ENCODE measurements at places on chromosomes 1 and 21.

GRCh38 chr1:95084317-95085176 is 11.8 kb upstream of the ALG14 start:
- DNase-seq: no peak

- no peak for DNase-seq
Measured at GRCh38 chr1:235937123-235937522, 70.4 kb upstream of the LYST start.

GRCh38 chr21:32174819-32175218 is 104.0 kb downstream of the MIS18A start:
- DNase-seq: no peak

- DNase-seq: no peak
Measured at GRCh38 chr1:209877087-209877764, 49.5 kb downstream of the UTP25 start.

DNA sequence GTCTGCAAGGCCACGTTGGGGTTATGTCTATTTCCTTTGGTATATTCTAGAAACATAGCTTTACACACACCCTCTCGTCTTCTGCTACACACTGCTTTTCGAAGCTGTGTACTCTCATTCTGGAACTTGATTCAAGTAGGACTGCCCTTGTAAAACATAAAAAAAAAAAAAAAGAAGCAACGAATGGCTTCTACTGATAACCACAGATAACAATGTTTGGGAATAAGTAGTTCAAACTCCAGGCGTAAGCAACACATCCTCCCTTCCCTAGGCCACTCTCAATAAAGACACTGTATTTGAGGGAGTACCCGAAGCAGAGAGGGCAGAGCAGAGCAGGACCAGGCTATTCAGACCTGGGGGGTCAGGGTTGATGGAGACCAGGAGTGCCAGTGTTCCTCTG is 496.7 kb downstream of the MATN1 start:
- DNase-seq: no peak

DNA sequence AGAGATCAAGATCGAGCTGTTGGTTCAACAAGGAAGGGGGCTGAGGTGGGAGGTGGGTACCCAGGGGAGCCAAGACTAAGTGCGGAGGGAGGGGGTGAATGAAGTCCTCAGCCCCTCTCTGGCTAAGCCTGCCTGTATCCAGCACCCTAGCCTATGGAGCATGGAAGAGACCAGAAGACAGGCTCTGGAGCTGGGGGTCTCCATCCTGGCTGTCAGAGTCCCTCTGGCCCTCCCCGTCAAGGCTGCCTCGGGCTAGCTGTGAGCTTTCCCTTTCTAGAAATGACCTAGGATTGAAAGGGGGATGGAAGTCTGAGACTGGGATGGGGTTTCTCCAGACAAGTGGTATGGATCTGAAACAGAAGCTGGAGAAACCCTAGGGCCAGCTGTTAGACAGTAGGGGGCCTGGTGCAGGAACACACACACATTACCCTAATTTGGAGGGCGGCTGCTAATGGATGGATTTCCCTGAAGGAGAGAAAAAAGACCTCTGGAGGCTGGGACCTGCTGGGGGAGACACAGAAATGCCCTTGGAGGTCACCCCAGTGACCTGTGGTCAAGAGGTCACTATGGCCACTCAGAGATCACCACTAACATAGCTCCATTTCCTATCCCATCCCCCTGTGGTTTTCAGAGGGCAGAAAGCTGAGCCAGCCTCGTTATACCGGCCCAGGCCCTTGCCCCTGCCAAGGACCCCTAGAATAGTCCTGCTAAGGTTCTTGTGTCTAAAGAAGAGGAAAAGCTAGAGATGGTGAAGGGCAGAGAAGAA is 107.8 kb downstream of the TMEM53 start:
- DNase-seq: no peak

DNA sequence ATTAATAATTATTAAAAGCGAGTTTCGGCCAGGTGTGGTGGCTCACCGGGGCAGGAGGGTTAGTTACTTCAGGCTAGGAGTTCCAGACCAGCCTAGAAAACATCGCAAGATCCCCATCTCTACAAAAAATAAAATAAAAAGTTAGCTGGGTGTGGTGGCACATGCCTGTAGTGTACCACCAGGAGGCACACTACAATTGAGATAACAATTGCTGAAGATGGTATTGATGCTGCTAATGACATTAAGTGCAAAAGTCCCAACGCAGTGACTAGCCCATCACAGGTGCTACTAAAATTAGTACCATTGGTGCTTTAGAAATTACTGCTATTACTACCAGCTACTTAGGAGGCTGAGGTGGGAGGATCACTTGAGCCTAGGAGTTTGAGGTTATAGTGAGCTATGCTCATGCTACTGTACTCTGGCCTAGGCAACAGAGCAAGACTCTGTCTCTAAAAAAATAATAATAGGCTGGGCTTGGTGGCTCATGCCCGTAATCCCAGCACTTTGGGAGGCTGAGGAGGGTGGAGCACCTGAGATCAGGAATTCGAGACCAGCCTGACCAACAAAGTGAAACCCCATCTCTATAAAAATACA is 156.6 kb downstream of the GREM2 start:
- no peak for DNase-seq

DNA sequence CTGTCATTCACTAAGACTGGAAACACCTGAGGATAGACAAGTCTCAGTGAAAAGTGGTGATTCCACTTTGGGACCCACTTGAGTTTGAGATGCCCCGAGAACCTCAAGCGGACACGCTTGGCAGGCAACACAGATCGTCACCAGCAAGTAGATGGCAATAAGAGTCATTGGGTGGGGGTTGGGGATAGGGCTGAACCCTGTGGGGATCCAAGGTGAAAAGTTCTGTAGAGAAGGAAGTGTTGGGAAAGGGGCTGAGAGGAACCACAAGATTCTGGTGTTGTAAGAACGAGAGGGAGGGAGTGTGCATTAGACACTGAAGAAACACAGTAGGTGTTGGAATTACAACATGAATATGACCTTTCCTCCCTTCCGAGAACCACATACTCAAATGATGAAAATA is 45.4 kb upstream of the TDRD10 start:
- no peak for DNase-seq

GRCh38 chr1:153261281-153262069 is 2.0 kb downstream of the LORICRIN start:
- no peak for DNase-seq

DNA sequence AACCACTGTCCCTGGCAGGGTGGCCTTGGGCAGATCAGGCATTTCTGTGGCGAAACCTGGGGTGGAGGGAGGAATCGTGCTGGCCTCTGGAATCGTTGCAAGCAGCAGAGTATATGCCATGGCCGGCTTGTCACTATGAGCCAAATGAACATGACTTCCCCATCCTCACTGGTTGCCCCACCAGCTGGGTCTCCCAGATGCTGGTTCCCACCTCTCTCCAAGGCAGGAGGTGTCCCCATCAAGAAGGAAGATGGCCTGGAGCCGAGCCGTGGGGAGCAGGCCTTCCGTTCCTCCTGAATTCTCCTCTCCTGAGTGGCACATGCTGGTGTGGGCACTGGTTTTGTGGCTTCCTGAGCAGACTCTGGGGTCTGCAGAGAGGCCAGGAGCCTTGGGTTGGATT is 60.2 kb upstream of the ACTRT2 start:
- no peak for DNase-seq

DNA sequence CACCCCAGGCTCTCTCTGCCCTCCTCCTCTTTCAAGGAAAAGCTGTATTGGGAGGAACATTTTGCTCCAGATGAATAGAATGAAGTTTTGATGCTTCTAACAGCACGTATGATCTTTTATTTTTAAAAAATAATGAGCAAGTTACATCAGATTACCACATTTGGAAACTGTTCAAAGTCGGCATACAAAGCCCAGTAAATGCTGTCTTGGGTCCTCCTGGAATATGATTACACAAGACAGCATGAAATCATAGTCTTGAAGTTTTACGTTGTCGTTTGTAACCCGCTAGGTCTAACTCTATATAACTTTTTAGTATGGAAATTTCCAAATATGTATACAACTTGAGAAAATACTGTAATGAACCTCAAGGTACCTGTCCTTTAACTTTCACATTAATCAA is 385.6 kb downstream of the HLX start:
- DNase-seq: no peak

DNA sequence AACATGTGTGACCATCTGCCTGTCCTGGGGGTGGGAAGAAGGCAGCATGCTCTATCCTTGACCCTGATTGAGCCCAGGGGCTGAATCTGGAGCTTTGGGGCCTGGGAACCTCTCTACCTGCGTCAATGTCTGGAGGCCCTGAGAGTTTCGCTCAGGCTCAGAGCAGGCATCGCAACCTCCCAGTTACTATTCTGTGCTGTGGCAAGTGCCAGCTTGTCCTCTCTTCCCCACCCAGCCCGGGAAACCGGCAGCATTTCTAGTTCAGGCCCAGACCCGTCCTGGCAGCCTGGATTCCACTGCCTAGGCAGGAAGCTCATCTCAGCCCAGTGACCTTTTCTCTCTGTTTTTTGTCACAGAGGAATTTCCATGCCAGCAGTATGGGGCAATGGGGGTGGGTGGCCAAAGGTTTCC is 10.0 kb upstream of the IRF6 start:
- DNase-seq: no peak

GRCh38 chr21:28754862-28755261 is 237.8 kb downstream of the LTN1 start:
- DNase-seq: no peak

DNA sequence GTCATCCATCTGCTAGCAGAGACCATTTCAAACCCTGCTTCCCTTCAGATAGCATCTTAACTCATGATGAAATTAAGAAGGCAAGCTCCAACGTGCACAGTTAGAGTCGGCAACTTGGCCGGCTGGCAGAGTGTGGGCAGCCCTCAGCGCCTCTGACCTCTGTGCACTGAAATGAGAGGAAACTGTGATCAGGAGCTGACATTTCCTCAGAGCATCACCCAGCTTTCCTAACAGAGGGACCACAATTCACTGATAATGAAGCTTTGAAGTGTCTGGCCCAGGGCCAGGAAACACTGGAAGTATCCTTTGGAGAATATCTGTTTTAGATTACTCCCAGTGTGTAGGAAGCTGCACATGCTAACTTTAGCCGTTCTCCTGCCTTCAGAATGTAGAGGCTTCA is 145.0 kb upstream of the ZC3H11B start:
- no peak for DNase-seq

GRCh38 chr1:19739628-19740027 is 60.1 kb downstream of the TMCO4 start:
- DNase-seq: no peak

DNA sequence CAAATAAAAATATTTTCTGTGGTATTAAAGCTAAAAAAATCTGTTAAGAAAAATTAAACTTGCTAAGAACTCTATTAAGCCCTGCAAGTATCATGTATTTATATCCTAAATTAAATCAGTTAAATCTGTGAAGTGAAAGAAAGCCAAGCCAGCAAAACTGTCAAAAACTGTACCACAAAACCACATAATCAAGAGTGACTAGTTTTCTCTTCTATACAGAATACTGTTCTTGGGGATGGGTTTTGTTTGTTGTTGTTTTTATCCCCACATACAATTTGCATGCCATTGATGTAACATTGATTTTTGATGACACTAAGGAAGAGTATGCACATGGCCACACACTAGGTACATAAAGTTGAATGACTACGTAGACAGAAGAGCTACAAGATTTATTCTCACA is 20.4 kb downstream of the DPH5 start:
- no peak for DNase-seq

DNA sequence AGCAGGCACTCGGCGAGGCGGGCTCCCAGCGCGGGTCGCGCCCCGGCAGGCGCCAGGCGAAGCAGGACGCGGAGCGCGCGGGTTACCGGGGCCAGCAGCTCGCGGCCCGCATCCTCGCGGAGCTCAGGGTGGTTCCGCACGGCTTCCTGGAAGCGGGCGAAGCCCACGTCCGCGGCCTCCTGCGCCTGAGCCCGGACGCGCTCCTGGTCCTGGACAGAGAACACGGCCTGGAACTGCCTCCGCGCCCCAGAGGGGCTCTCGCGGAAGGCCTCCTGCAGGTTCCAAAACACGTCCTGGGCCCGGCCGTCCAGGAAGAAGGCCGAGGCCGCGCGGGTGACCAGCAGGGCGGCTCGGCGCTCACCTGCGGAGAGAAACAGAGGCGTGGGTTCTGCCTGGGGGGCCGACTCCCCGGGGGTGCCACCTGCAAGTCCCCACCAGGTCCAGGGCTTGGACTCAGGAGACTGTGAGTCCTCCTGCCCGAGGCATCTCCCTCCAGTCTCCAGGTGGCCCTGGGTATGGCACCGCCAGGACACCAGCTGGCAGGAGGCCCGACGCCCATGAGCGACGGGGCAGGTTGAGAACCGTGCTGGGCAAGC is 11.4 kb downstream of the TTC34 start:
- DNase-seq: no peak

GRCh38 chr1:116497656-116498055 is 73.2 kb downstream of the CD58 start:
- DNase-seq: no peak

DNA sequence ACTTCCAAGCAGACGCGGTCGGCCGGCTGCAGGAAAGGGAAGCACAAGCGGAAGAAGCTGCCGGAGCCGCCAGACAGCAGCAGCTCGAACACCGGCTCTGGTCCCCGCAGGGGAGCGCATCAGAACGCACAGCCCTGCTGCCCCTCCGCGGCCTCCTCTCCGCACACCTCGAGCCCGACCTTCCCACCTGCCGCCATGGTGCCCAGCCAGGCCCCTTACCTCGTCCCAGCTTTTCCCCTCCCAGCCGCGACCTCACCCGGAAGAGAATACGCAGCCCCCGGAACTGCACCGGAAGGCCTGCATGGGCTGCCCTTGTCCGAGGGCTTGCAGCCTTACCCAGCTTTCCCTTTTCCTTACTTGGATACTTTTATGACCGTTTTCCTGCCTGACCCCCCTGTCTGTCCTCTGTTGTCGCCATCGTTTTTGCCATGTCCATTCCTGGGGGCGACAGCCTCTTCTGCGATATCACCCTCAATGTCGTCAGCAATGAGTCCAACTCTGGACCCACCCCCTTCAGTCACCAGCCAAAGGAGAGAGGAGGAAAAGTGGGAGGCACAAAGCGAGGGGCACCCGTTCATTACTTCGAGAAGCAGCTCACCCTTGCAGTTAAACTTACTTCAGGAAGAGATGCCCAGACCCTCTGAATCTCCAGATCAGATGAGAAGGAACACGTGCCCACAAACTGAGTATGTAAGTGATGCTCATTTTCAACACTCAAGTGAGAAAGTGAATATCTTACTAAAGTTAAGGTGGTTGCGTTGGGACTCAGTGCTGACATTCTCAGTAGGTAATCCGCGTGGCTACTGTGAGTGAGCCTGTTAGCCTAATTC is 25.5 kb downstream of the UTS2 start:
- DNase-seq: no peak
